ENCODE measurements at places on chromosomes 5 and 9. TPM values are rescaled to one million over a fixed set of nuclear protein-coding genes. Genes with fewer than 3 reads are reported as not detected.

GRCh38 chr5:124057724-124058231, 545.8 kb downstream of the CSNK1G3 start:
- no peak for DNase-seq

Gene ORM1
- not detected for total RNA-seq

- no peak for DNase-seq
Observed at GRCh38 chr9:99011161-99011709, 67.5 kb downstream of the COL15A1 start.

GRCh38 chr9:79477241-79477840, 94.4 kb upstream of the TLE4 start:
- DNase-seq, result no peak

DNA sequence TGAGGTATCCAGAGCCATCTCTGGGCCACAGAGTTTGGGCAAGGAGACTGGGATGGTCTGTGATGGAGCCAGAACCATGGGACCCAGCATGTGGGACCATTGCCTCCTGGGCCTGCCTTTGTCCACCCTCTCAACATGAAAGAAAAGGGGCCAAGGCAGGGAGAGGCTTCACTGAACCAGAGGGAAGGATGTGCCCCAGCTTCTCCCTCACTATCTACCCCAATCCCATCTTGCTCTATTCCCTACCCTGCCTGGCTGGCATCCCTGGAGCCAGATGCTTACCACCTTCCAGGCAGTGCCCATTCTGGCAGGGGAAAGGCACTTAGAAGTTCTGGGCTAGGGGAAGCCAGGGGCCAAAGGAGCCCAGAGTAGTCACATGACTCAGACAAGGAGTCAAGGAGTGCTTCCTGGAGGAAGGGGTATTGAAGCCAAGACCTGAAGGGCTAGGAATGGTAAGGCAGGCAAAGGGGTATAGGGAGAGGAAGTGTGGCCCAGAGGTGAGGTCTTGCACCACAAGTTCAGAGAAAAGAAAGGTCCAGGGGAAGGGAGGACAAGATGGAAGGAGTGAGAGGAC, 9.8 kb downstream of the PDLIM4 start:
- no peak for DNase-seq

DNA sequence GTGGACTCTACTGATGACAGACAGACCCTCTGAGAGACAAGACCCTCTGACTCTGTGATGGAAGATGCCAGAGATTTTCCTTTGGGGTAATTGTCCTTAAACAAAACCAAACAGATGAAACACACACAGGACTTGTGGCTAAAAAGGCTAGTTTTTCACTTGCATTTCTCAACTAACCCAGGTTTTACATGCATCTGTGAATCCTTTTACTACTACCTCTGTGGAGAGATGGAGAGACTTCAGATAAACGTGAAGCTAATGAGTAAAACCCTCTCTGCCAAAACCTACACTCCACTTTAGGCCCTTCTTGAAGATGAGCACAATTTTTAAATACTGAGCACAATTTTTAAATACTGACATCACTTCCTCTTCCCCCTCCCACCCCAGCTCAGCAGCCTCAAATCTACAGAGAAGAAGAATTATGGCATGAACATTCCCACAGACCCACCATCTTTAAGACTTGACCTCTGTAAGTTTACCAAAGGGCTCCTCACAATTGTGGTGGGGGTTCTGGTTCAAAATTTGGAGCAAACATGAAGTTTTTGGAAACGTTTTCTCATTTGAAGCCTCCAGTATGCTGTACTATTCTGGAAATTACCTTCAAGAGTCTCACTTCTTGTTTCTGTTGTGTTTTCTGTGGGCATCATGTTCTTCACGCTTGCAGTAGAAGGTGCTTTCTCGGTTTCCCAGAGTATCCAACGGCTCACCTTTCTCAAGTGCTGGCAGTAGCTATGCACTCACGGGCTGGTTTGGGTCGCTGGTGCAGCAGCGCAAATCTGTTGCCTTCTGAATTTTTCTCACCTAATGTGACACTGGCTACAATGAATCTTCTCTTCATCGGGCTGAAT, 42.7 kb downstream of the ACER2 start:
- DNase-seq, result no peak

Gene FCN2
- total RNA-seq, result not detected

Gene ABO
- 3.1 TPM for total RNA-seq

DNA sequence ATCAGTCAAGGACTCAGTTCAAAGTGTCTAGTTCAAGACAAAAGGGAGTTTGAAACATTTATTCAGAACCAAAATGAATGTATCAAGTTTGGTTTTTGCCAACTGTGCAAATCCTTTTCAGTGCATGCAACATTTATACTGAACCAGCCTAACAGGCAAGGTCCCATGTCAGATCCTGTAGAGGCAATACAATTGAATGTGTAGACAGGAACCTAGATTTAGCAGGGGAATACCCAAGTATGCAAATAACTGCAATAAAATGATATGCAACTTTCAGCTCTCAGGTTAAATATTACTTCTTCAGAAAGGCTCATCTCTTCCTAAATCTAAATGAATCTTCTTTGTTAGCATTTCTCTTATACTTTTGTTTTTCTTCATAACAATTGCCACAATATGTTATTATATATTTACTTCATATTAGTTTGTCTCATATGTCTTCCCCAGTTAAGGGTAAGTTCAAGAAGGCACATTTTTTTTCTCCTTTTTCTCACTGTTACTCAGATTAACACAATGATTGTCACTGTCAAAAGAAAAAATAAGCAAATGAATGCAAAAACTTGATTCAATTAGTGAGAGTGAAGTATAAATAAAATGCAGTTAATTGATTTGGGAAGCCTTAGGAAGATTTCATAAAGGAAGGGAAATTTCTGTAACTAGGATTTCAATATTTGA, 163.9 kb upstream of the RASA1 start:
- no peak for DNase-seq

Gene TLX3
- not detected for total RNA-seq

DNA sequence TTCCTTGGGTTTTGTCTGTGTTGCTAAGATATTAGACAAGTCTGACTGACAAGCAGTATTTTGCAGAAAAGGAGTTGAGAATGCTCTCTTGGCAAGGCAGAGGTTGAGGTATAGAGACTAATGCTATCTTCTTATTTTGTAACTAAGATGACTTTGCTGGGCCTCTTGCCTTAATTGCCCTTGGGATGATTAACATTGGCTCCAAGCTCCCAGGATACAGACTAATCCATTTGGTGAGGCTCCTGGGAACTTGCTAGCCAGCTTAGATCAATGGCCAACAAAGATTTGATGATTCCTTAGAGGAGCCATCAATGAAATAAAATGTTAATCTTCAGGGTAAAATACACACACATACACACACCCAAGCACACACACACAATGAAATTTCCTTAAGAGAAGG, 28.7 kb upstream of the AP3B1 start:
- DNase-seq, result no peak

DNA sequence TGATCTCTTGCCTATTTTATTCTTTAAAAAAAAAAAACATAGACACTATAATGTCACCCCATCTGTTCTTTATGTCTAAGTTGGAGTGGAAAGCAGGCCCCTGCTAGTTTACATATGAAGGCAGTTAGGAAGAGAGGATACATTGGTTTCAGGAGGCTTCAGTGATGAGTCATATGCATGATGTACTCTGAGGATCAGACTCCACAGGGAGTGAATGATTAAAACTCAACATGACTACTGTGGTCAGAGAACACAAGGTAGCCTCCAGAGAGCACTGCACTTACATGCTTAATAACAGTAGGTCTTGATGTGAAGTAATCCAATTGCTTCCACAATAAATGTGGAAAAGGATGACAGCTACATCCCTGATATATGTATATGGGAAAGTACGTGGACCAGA, 22.7 kb upstream of the FSTL4 start:
- no peak for DNase-seq

DNA sequence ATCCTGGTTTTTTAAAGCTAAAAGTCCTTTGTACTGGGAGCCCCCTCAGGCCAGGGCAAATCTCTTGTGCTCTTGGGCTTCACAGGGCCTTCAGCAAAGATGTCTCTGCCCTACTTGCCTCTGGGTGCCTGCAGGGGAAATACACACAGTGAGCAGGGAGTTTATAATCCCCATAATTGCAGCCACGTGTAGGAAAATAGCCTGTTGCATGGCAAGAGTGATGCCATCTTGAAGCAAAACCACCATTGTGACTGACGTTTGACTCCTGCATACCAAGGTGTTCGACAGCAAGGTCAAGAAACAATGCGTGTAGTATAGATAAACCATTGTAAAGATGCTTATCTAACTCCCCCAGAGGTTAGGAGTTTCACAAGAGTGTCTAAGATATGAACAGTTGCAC, 11.4 kb upstream of the IL3 start:
- no peak for DNase-seq

Gene SPATA31C1
- total RNA-seq, result not detected

- DNase-seq, result no peak
Observed at GRCh38 chr5:135323701-135324132, 75.3 kb downstream of the MACROH2A1 start.

- DNase-seq, result peak; percentile 14
Observed at GRCh38 chr9:12854221-12854620, 79.4 kb downstream of the LURAP1L start.

Gene RANBP3L
- not detected for total RNA-seq

Gene ZDHHC11
- total RNA-seq, result 43.4 TPM

DNA sequence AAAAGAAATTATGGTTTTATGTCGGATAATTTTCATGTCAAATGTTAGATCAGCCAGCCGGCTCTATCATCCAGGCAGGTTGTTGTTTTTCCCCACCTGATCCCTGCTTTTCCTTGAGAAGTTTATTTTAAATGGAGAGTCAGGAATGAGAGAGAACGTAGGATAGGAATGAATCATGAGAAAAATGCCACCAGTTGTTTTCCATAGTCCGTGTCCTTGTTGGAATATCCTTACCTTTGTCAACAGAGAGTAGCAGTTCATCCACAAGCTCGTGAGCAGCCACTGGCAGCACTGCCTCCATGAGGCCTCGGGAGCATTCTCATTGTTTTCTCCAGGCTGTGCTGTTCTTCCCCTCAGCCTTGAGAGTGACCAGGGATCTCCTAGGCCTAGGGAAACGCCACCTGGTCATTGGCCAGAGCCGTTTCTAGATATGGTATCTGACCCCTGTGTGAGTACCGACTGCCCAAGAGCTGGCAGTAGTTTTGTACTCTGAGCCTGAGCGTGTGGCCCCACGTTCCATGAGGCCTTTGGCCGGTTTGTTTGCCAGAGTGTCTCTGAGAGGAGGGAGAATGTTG, 293.3 kb downstream of the FANCC start:
- DNase-seq, result no peak

DNA sequence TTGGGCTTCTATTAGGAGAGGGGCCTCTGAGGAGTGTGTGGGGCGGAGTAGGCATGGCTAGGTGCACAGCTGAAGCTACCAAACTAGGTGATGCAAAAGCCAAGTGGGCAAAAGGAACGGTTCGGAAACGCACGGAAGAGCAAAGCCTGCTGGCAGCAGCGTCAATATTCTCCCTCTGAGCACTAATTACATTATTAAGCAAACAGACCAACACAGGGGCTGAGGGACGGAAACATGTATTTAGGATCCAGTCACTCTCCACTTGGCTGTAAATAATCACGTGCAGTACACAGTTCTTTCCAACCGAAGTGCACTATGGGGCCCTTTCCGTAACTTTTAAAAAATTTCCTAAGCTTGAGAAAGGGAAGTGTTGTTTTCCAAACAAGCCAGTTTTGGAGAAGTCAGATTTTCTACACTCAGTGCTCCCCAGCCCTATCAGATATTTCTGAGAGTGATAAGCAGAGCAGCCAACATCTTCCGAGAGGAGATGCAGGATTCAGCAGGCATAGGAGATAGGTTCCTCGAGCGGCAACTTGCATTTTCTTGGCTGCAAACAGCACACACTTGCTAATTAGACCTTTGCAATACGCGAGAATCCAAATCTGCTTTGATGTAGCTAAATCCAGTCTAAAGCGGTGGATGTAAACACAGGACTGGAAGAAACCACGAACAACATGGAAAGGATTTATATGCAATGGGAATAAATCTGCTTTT, 217.2 kb upstream of the TBCA start:
- DNase-seq, result no peak

GRCh38 chr5:94849821-94850736, 231.6 kb downstream of the SLF1 start:
- peak; percentile 45 for DNase-seq

All from HT-29 (cell line).